Myocyte (in vitro differentiated cells): ENCODE measurements at places on chromosomes 2 and 18. TPM values are rescaled to one million over a fixed set of nuclear protein-coding genes. Genes with fewer than 3 reads are reported as not detected.

CEP192 gene
- 15.3 and 17.0 TPM in 2 replicates for total RNA-seq

RAX gene
- not detected in 2 replicates for total RNA-seq

C2orf15 gene
- total RNA-seq: 0.78 TPM in 1 of 2 replicates, not detected in the other

MC5R gene
- total RNA-seq: 0.21 TPM in 1 of 2 replicates, not detected in the other

CXCR4 gene
- total RNA-seq: not detected in 2 replicates

NEURL3 gene
- total RNA-seq: not detected in 2 replicates

TEX44 gene
- total RNA-seq: not detected in 2 replicates

NAPG gene
- 34.0 and 39.3 TPM in 2 replicates for total RNA-seq

GPR75 gene
- 0.70 and 0.94 TPM in 2 replicates for total RNA-seq

UGT1A4 gene
- total RNA-seq: not detected in 2 replicates
